ENCODE measurements at places on chromosomes 1 and 21.

GRCh38 chr1:7378346-7379130 is 392.6 kb upstream of the VAMP3 start:
- DNase-seq: no peak

DNA sequence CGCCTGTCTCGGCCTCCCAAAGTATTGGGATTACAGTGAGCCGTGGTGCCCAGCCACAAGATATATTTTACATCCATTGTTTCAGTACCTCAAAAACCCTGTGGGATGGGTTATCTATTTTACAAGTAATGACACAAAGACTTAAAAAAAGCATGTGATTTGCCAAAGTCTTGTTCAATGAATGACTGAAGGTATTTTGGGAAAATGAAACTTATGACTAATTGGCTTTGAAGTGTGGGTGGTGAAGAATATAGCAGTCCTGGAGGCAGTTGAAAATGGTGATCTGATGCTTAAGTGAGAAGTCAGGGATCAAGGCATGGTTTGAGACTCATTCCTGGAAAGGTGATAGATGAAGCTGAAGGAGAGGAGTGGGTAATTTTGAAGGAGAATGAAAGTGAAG is 3.0 kb downstream of the SWT1 start:
- DNase-seq: no peak

- no peak for DNase-seq
These were observed 161.8 kb downstream of the DYRK1A start for GRCh38 chr21:37528150-37528937.

DNA sequence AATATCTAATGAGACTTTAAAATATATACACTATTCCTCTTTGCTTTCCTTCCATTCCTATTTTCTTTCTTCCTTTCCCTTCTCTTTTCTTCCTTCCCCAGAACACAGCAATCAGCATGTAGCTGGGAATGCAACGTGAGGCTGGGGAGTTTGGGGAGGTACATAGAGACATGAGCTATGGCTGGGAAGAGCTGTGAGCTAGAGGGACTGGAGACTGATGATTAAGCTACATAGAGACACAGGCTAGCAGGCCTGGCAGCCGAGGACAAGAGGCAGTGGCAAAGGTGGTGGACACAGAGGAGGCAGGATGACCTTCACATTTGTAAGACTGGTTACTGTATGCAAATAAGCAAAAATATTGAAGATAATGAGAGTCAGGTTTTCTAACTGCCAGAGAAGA is 7.5 kb downstream of the LPAR3 start:
- DNase-seq: no peak

- DNase-seq: no peak
These were observed 479.4 kb downstream of the KCNT2 start for GRCh38 chr1:196128835-196129234.

DNA sequence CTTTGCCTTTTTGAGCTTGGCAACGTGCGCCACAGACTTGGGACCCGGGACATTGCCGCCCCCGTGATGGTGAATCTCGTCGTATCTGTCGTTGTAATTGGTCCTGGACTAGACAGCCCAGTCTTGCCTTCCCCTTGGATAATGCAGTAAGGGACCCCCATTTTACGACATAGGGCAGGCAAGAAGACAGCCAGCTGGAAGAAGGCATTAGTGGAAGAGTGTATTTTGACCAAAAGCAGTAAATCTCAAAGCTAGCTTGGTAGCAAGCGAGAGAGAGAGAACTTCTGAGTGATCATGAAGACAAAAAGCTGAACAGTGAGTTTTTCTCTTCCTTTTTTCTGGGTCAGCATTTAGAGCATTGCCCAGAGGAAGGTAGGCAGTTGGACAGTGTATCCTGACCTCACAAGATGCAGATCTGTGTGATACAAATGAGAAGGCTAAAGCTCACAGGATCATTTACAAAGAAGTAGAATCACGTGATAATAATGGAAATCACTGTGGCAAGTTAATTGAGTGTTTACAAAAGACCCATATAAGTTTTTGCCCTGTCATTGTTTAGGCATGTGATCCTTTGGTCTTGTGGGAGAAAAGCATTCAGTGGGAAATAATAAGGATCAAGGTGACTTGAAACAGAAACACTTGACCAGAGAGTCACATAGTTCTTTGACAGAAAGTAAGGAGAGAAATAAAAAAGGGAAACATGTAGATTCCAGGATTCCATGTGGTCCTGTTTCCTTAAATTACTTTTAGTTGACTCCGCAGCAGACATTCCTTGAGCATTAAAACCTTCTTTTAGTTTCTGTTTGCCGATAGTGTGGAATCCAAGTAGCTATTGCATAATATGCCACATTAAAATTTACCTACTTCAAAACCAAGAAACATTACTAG is 66.3 kb downstream of the CNST start:
- peak; percentile 30 for DNase-seq

- DNase-seq: no peak
These were observed 147.0 kb downstream of the ST6GALNAC5 start for GRCh38 chr1:77014073-77014788.

- DNase-seq: no peak
These were observed 3.6 kb downstream of the UROD start for GRCh38 chr1:45015683-45016082.

DNA sequence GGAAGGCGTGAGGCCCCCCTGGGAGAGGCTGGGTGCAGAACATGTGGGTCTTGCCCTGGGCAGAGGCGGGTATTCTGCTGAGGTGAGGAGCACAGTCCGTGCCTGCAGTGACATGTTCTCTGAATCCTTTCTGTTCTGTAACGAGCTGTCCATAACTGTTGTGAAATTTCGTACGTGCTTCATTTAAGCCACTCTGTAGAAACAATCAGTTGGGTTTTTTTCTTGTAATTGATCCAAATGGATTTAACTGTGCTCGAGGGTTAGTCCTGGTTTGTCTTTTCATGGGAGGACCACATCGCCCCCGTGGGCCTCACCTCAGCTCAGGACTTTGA is 45.4 kb upstream of the DIP2A start:
- DNase-seq: no peak

- peak; percentile 54 for DNase-seq
These were observed 115.5 kb downstream of the RERE start for GRCh38 chr1:8701794-8702471.

DNA sequence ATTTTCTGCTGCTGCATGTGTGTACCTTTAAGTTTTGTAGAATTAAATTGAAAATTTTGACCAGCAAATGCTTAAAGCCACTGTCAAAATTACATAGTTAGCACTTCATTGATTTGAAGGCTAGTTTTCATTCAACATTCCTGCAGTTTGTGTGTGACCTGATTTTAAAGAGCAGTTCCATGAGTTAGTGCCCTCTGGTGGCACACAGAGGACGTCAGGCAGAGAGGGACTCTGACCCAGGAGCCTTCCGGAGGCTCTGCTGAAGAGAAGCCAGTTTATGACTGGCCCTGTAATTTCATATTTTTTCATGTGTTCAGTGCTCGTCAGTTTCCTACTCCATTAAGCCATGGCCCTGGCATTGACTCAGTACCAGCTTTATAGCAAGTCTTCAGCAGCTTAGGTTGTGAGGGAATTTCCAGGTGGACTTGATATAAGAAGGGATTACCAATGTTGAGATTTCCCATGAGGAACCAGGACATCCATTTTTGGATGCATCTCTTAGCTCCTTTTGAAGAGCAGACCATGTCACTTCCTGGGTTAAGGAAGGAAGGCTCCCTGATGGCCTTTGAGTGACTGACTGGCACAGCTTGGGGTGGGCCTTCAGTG is 104.7 kb downstream of the CAMTA1 start:
- DNase-seq: peak; percentile 54

DNA sequence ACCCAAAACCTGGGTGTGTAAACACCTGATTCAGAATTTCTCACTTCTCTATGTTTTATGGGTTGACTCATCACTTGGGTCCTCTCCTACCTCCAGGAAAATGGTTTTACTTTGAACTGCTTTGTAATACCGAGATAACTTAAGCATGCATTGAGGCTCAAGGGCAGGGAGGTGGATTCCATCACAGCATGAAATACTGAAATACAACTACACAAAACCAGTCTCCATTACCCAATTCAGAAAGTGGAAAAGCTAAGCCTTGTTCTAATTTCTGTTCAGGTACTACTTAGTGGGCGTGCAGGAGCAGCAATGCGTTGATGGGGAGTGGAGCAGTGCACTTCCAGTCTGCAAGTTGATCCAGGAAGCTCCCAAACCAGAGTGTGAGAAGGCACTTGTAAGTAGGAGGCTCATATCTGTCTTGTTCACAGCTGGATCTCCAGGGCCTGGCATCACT is 6.1 kb upstream of the C4BPA start:
- DNase-seq: no peak

- no peak for DNase-seq
These were observed 19.8 kb downstream of the KMO start for GRCh38 chr1:241551759-241552638.

- peak; percentile 28 for DNase-seq
These were observed 15.9 kb upstream of the FASLG start for GRCh38 chr1:172642970-172643369.

- no peak for DNase-seq
These were observed 14.8 kb upstream of the HEYL start for GRCh38 chr1:39654291-39654690.

GRCh38 chr1:208510192-208510952 is 266.2 kb upstream of the PLXNA2 start:
- DNase-seq: no peak

DNA sequence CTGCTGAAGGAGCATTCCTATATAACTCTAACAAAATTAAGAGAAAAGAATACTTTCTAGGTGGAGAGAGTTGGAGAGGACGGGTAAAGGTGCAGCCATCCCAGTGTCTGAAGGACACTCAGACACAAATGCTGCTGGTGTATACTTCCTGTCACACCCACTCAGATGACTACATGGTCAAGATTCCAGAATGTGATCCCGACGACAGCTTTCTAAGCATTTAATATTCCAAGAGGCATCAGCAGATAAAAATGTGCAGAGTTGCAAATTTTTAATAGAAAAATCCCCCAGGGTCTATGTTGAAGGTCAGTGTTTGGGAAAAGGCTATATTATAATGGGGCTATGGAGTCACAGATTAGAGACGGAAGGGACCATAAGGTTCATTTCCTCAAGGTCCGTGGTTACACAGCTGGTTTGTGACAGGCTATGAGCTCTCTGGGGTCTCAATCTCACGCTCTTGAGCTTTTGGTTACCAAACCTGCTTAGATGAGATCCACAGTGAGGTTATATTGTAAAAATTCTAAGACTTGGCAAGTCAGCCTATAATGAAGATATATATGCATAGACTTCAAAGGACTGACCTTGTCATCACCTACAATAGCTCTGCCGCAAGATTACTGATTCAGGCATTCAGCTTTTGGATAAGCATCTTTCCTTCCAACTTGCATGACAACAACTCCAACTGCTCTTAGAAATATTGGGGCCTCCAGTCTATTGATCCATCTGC is 35.1 kb downstream of the ZNF281 start:
- DNase-seq: no peak

GRCh38 chr1:227918736-227919135 is 29.0 kb downstream of the WNT9A start:
- DNase-seq: no peak

DNA sequence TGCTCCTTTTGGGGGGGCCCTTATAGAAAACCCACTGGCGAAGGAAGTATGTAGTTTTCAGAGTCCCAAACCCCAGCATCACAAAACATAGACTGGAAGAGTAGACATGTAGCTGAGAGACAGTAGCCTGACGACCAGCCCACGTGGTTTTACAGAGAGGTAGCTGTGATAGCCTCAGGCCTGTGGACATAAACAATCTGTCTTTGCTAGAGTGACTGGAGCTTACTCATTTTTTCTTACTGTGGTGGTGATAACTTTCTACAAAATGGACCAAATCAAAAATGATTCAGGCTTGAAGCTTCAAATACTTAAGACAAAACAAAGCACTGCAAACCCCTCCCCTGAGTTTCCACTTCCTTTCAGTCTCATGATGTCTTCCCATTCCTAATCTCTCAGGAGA is 497.0 kb downstream of the RWDD3 start:
- DNase-seq: no peak

GRCh38 chr1:89855413-89856123 is 34.7 kb downstream of the LRRC8D start:
- DNase-seq: no peak

GRCh38 chr1:162081316-162081715 is 11.8 kb downstream of the NOS1AP start:
- DNase-seq: peak; percentile 16

DNA sequence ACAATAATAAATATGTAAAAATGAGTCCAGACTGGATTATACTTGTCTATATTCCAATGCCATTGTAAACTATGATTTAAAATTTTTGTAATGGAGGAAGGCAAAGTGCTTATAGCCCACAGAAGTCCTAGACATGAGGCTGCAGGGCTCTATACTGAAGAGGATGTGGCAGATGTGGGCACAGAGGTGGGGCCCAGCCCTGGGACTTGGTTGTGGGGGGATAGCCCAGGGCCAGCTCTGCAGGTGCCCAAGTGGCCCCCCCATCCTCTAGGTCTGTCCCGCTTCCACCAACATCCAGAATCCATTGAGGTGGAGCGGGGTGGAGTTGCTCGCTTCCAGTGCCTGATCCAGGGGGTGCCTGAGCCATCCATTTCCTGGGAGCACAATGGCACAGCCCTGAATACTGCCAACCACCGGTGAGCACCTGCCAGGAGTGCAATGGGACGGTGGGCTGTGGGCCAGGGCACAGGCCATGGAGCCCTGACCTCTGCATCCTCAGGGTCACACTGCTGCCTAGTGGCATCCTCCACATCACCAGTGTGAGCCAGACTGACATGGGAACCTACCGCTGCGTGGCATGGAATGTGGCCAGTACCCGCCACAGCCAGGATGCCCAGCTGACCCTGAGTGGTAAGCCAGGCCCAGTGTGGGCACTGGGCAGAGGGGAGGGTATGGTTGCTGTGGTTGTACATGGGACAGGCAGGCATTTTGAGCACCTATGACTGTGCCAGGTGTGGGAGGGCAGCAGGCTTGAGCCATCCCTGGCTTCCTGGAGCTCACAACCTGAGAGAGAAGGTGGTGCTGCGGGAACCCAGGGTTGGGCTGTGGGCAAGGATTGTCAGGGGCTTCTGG is 21.0 kb downstream of the SLC27A3 start:
- DNase-seq: no peak

DNA sequence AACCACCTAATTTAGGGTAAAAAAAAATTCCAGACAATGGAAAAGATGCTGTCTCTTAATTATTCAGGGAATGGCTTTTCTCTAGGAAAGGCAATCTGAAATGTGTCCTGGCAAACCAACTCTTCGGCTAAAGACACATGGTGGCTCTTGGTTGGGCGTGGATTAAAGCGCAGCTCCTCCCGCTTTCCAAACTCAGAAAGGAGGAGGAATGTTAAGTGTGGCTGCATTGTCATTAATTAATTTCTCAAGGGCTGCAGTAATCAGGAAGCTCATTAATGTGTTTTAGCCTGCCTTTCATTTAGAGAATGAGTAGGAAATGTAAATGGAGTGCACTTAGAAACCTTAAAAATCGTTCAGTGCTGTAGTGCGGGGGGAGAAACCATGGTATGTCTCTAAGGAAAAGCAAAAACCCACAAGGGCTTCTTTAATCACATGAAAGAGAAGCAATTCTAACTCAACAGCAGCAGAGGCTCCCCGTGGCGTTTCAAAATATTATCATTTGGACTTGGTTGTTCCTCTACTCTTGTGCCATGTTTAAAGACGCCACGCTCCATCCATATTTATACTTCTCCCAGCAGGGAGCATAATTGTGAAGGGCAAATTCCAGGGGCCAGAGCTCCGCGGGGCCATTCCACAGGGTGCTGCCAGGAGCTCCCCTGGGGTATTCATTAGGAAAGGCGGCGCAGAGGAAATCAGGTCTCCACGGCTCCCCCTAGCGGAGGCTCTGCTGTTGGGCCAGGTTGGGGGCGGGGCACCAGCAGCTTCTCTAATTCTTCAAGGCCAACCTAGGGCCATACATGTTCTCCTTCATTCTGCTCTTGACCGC is 91.9 kb upstream of the SSX2IP start:
- peak; percentile 65 for DNase-seq

- no peak for DNase-seq
These were observed 85.0 kb upstream of the LYST start for GRCh38 chr1:235951661-235952060.

- no peak for DNase-seq
These were observed 1.6 kb upstream of the ROR1 start for GRCh38 chr1:63772201-63772600.
